ENCODE measurements at places on chromosomes 11 and 22.

GRCh38 chr22:19874307-19875060 is 19.8 kb upstream of the GNB1L start:
- DNase-seq: no peak

GRCh38 chr11:3205261-3206155 is 13.1 kb downstream of the MRGPRG start:
- no peak for DNase-seq

DNA sequence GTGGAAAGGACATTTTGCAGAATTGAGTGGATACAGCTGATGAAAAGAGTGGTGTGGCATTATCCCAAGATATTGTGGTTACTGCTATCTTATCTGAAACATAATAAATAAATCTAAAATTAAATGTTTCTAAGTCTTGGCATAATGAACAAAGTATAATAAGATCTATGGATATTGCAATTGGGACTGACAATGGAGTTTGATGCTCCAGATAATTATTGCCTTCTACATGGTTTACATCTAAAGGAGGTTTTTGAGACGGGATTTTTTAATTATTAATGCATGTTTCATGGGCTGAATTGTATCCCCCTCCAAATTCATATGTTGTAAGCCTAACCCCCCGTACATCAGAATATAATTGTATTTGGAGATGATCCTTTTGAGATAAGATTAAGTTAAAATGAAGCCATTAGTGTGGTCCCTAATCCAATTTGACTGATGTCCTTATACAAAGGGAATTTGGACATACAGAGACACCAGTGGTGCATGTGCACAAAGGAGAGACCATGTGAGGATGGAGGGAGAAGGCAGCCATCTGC is 198.5 kb downstream of the MSANTD4 start:
- no peak for DNase-seq

DNA sequence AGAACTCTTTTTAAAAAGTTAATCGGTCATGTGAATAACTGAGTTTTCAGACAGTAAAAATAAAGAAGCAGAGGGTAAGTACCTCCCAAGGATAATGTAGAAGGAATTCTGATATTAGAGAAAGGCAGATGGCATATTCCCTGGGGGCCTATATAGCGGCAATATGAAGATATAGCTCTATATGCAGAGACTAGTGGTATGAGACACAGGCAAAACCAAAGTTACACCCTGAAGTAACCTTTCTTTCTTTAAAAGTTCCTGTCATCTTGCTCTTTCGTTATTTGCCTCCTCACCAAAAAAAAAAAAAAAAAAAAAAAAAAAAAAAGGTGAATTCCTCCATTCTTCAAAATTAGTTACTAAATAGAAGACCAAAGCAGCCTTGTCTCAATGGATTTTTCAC is 76.2 kb upstream of the ARHGAP32 start:
- no peak for DNase-seq

DNA sequence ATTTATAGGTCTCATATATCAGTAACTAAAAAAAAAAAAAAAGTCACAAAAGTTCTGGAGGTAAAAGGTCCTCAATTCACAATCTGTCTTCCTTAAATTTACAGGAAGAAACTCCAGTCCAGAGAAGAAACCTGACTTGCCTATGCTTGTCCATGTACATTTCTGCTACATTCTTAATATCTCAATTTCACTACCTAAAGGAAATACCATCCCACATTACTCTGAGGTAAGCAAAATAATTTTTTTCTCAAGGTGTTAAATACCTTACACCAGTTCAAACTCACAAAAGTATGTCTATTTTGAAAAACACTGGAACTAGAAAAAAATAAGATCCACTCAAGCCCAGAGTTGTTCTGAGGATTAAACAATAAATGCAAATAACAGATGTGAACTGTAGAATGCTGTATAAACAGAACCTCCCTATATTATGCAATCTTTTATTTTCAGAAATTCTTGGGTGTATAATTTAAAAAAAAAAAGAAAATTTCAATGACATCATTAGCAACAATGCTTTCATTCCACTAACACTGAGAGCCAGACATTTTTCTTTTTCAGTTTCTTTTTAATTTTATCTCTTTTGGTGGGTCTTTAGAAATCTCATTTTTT is 49.9 kb upstream of the GDPD4 start:
- no peak for DNase-seq

DNA sequence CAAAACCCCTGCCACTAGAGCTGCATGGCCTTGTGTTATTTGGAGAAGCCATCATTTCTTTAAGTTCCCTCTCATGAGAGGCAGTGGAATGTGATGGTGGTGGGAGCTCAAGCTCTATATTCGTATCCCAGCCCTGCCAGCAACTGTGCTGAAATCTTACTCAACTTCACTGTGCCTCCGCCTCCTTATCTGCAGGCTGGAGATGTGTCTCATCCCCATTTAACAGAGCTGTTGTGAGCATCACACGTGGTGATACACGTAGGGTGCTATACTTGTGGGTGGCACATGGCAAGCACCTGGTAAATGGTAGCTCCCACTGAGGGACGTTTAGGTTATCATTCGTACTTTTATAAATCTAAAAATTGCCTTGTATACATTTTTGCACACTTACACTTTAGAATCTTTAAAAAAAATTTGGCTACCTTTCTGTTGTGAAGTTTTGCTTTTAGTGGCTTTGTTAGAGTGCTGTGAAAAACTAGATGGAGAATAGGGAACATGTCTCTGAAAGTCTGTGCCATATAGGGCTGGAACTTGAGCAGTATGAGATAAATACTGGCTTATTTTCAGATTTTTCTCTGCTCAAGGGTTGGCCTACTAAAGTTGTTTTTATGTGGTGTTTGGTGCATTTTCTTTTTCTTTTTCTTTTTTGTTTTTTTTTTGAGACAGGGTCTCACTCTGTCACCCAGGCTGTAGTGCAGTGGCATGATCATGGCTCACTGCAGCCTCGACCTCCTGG is 23.2 kb downstream of the TNRC6B start:
- no peak for DNase-seq

DNA sequence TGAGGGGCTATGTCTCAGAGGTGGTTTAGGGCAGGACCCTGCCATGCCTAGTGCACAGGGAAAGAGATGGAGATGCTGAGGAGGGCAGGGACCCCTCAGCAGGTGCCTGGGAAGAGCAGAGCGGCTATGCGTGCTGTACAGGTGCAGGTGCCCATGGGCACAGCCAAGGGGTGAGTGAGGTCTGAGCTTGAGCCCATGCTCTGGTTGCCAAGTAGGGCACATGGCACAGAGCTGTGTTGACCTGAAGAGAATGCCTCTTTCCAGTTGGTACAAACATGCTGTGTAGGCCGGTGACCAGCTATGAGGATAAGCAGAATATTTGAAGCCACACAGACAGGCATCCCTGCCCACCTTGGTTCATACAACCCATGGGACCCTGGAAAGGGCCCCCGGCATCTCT is 65.8 kb upstream of the NECTIN1 start:
- DNase-seq: no peak

DNA sequence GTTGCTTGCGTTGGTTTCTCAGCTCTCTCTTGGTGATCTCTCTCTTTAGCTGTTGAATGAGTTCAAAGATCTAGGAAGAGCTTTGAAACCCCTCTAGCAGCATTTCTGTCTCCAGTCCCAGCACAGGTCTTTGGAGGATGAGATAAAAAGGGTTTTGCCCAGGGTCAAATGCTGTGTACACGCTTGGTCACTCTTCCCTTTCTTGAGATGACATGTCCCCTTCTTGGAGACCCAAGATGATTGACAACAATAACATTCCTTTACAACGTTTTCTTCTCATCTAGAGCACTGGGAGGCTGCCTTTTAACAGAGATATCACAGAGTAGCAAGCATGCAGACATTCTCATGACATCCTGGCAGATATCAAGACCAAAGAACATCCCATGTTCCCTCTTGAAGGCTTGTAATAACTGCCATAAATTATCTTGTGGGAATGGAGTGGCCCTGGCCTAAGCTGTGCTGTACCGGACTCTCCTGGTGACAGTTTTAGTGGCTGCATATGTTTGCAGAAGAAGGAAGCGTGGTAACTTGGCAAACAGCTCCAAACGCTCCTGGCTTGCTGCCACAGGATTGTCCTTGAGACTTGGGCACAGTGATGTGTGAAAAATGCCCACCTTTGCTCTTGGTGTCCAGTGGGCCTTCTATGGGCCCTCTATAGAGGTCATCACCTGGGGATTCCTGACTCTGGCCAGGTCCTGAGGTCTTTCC is 107.8 kb downstream of the PTPRJ start:
- no peak for DNase-seq

DNA sequence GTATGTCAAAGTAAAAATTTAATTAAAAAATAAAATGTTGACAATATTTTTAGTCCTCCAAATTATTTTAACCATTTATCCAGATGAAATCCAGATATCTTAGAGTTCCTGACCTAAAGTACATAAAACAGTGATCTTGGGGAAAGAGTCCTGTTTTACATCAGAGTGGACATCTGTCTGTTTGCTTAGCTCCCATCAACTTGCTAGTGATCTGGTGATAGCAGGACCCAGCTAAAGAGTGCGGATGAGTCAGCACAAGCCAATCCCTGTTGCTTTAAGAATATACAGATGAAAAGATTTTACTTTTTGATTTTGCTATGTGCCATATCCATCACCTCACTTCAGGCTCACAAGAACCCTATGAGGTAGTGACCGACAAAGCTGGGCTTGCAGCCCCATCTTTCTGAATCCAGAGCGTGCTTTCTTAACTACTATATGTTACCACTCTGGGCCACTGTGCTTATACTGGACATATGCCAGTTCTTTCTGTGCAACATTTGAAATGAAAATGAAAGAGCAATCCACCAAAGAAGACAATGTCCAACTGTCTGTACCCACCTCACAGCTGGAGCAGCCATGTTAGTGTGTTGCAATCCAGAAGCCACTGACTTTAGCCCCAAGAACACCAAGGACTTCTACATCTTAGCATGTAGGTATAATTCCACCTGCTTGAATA is 167.6 kb upstream of the SESN3 start:
- DNase-seq: no peak

DNA sequence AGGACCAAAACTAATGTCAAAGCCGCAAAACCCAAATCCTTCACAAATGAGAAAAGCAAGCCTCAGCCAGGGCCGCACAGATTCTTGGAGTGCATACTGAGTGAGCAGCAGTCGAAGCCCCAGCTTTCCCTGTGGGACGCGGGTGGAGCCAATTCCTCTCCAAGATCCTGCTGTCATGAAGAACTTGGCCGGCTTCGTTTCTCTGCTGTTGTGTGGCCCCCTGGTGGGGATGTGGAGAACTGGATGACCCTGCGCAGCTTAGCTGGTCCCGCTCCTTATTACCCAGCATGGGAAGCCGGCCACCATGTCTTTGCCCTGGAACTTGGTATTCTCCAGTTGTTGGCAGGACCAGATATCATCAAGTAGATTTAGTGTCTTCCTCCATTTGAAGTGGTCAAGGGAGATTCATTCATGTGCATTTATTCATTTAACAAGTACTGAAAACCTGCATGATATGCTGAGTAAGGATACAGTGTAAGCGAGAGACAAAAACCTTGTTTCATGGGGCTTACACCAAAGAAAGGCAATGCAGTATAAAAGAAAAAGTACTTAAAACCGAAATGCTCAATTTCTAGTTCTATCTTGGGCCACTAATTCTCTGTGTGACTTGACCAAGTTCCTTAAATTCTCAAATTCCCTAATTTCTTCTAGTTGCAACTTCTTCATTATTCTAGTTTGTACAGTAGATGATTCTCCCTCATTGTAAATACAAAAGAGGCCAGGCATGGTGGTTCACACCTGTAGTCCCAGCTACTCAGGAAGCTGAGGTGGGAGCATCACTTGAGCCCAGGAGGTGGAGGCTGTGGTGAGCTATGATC is 56.7 kb upstream of the CRTAM start:
- peak; percentile 71 for DNase-seq

DNA sequence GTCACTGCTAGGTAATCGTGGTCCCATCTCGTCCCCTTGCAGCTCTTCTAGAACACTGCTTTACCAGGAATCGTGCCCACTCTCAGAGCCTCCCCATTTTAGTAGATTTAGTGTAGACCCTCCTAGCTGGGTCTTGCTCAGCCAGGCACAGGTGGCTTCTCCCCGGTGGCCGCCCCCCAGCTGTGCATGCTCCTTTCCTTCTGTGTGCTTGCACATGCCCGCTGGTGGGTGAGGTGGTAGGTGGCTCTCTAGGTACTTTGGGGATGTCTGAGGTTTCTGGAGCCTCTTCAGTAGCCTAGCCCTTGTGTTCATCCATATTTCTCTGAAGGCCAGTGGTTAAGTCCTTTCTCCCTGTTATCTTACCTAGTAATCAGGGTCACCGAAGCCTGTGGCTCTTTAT is 5.6 kb downstream of the TUB start:
- DNase-seq: no peak

DNA sequence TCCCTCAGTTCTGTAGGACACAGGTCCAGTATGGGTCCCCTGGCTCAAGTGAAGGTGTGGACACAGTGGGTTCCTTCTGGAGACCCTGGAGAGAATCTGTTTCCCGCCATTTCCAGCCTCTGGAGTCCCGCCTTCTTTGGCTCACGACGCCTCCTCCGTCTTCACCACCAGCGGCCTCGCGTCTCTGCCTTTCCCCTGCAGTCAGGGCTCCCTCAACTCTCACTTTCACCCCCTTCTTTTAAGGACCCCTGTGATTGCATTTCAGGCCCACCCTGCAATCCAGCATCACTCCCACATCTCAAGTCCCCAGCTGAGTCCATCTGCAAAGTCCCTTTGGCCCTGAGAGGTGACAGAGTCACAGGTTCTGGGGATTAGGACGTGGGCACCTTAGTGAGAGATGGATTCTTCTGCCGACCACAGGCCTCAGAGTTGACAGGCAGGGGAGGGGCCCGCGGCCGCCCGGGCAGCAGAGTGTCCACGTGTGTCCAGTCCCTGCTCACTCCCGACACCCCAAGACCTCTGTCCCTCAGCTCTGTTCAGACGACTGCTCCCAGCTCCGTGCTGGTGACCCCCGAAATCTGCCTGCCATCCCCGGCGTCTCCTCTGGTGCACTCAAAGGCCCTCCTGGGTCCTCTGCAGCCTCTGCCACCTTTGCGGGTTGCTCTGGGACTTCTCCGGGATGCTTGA is 36.9 kb upstream of the KRTAP5-7 start:
- no peak for DNase-seq

DNA sequence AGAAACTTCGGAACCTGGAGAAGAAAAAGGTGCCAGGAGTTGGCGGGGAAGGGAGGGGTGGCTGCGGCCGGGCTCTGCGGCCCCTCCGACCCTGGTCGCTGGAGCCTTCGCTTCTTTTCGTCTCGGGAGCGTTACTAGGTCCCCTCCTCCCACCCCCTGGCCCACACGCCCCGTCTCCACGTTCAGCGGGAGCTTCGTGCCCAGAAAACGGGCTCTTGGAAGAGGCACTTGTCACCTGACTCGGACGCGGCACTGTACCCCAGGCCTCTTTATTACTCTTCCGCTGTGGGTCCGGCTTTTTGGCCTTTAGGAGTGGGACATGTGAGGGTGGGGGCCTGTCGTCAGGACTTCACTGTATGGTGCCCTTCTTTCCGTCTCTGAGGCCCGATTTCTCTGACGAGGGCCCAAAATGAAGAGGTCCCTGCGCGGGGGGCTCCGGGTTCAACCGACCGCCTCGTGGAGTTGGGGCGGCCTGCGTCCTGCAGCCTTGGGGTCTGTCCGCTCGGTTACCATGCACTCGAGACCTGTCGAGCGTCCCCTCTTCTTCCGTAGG is 1.2 kb downstream of the CAPRIN1 start:
- DNase-seq: peak; percentile 15

DNA sequence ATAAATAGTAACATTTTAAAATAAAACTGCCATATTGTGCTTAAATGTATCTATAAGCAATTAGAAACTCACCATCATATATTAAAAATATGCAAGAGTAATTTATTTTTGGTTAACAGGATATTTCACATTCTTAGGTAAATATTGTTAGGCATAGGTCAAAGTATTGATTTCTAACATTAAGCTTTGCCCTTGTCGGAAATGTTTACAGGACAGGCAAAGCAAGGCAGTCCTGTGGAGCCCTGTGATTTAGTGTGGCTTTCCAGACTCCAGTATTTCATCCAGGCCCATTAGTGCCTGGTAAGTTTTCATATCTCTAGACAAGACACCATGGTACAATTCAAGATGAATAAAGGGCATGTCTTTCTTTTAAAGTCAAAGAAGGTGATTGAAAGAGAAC is 114.9 kb upstream of the LARGE1 start:
- DNase-seq: no peak
